ENCODE measurements at places on chromosomes 7 and 10. TPM values are rescaled to one million over a fixed set of nuclear protein-coding genes. Genes with fewer than 3 reads are reported as not detected.

WDR86 gene
- total RNA-seq = 4.0 TPM

DNA sequence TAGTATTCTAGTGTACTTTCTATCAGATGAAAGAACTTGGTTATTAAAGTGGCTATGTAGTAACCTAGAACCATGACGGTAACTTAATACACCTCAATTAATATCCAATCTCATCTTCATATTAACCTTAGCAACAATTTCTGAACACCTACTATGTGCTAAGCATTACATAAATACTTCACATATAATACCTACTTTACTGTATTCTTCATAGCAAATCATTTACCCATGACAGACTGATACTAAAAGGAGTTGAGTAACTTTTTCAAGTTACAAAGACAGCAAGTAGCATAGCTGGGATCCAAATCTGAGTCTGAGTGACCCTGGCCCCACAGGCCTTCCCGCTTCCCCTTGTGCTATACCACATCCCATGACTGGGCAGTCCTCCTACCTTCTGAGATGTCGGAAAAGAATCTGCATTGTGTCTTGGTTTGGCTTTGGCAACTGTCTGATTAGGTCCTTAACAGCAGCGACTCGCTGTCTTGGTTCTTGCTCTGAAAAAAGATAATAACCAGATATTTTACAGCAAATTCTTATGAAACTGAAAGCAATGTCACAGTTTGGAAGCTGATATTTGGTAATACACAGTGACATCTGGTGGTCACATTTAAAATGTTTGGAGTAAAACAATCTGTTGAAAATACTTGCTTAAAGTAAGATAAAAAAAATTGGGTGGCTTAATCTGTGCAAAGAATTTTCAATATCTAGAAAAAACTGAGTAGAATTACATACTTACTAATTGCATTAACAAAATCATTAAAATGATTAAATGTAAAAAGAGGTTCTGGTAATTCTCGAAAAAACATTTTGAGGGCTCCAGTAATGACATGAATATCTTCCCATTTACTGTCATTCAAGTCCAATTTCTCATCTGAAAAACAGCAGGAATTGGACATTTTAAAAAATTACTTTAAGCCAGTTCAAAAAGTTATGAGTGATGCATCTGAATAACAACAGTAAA is 120.1 kb downstream of the ARHGAP12 start:
- DNase-seq = peak; percentile 32

GRCh38 chr7:155526225-155526624 is 20.1 kb downstream of the CNPY1 start:
- DNase-seq = no peak

GRK5 gene
- 19.6 TPM for total RNA-seq

EBLN1 gene
- total RNA-seq = not detected

- DNase-seq = no peak
Measured at GRCh38 chr7:47351233-47352154, 230.4 kb downstream of the TNS3 start.

GRCh38 chr10:133616371-133617130 is 10.0 kb downstream of the FRG2B start:
- no peak for DNase-seq

GIMAP5 gene
- 123 TPM for total RNA-seq

MOGAT3 gene
- not detected for total RNA-seq

SLC16A12 gene
- total RNA-seq = not detected

DNA sequence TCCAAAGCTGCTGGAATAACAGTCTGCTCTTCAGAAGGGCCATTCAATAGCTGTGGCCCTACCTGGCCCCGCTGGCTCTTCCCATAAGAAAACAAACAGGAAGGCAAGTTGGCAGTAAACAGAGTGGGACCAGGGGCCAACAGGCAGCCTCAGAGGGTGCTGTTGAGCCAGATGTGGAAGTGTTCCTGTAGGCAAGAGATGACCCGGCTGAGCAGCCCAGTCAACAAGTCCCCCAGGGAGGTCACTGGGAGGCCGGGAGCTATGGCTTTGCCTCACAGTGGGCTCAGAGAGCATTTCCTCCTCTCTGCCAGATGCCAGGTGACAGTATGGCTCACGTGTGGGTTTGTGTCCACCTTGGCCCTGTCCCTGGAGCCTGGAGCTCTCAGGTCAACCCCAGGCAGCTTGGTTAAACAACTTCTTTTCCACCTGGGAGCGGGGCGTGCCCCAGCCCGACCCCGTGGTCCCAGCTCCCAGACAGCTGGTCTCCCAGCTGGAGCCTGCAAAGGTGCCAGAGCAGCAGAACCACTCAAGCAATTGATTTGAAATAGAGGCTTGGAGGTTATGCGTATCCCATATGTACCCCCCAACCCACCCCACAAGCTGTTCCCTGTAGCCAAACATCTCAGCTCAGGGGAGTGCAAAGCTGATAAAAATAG is 33.8 kb upstream of the LOXL4 start:
- no peak for DNase-seq

SFTPA1 gene
- total RNA-seq = not detected

GRCh38 chr7:103134836-103135554 is 13.9 kb downstream of the NAPEPLD start:
- no peak for DNase-seq

GRCh38 chr10:124253006-124253405 is 159.6 kb upstream of the CHST15 start:
- no peak for DNase-seq

- no peak for DNase-seq
Measured at GRCh38 chr7:88018501-88018900, 84.5 kb downstream of the ADAM22 start.

YAE1 gene
- 17.7 TPM for total RNA-seq

GNGT1 gene
- not detected for total RNA-seq

MKX gene
- total RNA-seq = 0.08 TPM

DNA sequence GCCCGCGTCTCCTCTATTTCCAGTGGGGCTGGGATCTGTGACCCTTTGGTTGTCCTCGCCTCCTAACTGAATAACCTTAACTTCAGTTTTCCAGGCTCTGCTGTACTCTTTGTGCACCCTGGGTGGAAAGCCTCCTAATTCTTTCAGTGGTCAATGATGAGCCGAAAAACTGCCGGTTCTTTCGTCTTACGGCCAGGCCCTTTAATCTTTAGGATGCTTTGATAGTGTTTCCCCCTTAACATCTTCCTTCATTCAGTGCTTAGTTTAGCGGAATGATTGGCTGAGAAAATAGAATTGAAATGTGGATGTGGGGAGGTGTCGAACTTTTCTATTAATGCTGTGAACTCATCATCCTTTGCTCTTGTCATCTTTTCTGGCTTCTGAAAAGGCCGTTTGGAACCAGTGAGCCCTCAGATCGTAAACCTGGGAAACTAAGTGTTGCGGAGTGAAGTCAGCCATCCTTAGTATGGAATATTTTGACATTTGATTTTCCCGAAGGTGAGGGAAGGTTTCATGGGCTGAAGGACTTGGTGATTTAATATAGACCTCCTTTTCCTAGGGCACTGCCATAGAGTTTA is 847 bp downstream of the GARS1 start:
- DNase-seq = no peak

Data from activated naive CD8-positive, alpha-beta T cell treated with anti-CD3 and anti-CD28 coated beads, Interleukin-2, amount 10 ng/mL, durations not matched to agents 7 days and 5 days (primary cell).